RWPE1 (cell line): ENCODE measurements at places on chromosomes 11 and 22.

- DNase-seq = no peak
These were observed 4.3 kb upstream of the ACR start for GRCh38 chr22:50733521-50734342.

DNA sequence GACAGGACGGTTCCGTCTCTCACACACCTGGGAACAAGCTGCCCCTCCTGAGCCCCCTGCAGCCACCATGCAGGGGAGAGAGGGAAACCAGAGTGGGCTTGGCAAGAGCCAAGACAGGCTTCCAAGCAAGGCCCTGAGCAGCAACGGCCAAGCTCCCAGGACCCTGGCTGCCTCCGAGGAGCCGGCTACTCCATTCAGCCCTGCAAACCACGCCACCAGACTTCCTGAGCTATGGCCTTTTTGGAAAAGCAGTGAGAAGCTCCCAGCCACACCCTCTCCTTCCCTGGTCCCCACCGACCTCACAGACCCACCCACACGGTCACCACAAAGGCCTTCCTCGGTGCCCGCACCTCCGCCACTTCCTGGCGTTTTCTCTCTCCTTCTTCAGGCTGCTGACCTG lies 479.0 kb downstream of the BRD1 start:
- DNase-seq = no peak

- DNase-seq = no peak
These were observed 263.3 kb upstream of the SYN3 start for GRCh38 chr22:33321466-33321865.

GRCh38 chr22:27212617-27213177 lies 555.3 kb downstream of the MIAT start:
- DNase-seq = no peak

DNA sequence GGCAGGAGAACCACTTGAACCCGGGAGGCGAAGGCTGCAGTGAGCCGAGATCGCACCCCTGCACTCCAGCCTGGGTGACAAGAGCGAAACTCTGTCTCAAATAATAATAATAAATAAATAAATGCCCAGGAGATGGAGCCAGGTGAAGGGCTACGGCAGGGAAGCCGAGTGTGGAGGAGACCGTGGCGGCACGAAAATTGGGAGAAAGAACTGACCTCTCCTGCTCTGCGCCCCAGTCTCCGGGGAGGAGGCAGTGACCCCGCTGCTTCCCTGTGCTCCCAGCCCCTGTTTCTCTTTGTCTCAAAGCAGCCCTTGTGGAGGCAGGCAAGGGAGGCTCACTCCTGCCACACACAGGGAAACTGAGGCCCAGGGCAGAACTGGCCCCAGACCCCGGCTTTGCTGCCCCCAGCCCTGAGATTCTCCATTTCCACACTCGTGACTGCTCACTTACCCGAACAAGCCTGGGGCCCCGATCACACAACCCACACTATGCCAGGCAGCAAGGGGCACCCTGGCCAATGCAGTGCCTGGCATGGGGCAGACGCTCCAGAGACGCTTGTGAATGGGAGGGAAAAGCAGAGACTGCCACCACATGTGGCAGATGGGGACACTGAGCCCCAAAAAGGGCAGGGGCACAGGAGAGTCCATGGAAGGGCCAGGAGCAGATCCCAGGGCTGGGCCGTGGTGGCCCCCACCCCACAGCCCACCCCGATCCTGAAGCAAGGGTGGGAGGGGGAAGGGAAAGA lies 80.4 kb upstream of the PRR5 start:
- DNase-seq = no peak

GRCh38 chr11:121206810-121207209 lies 85.8 kb upstream of the SC5D start:
- no peak for DNase-seq
